ENCODE measurements at places on chromosomes 16 and 17.

DNA sequence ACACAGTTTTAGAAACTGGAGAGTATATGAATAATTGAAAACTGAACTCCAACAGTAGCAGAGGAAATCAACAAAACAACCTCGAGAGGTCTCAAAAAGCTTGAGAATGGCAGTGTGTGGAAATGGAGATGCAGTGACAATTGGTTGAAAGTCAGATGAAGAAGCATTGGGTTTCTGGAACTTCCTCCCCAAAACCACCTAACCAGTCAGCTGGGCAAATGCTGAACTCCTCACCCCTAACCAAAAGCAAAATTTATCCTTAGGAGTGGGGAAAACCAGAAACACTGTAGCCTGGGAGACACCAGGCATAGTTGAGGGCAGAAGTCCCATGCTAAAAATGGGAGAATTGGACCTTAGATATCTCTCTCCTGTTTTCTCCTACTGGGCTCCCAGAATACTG is 109.9 kb downstream of the TANC2 start:
- DNase-seq, result no peak

- DNase-seq, result no peak
Observed at GRCh38 chr16:19613834-19614233, 58.3 kb downstream of the VPS35L start.

DNA sequence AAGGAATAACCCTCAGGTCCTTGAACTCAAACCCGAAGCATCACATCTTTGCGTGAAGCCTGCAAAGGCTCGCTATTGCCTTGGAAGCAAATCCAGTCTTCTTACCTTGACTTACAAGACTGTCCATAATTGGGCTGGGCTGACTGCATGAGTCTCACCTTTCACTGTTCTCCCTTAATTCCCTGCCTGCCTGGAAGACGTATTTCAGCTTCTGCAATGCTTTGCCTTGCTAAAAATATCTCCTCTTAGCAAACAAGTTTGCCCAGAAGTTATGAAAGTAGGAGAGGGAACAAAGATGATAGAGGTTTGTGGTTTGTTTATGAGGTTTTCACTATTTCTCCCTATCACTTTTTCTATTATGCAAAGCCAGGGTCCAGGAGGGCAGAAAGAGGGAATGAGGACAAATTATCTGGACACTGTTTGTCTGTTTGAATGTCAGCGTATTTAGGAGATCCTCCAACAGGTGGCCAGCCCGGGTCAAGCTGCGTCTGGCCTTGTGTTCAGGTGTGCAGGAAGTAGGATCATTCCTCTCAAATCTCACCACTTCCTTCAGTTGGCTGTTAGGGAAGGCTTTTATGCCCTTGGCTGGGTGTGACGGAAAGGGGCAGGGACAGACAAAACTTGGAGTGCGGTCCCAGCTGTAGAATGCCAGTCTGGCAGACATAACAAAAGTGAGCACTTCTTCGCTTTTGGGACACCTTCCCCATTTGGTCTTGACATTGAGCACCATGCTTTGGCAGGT is 488.9 kb downstream of the CDH13 start:
- DNase-seq, result no peak

GRCh38 chr17:78963378-78963777 is 16.3 kb downstream of the LGALS3BP start:
- DNase-seq, result no peak

DNA sequence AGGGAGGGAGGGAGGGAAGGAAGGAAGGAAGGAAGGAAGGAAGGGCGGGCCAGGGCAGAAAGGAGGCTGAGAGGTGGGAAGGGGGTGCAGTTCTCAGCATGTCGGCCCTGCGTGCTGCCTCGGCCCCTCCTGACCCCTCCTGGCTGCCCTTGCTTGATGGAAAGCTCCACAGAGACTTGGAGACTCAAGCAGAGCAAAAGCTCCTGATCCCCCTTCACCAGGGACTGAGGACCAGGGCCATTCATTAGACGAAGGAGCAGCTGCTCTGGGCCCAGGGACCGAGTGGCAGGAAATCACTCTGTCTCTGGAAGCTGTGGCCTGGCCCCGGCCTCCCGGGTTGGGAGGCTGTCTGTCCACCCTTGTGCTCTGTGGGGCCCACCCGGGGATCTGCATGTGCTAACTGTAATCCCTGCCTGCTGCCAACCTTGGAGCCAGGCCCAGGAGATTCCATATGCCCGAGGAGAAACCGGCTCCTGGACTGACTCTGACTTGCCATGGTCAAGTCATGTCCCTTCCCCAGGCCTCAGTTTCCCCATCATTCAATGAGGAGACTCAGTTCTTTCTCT is 27.4 kb upstream of the C1QL1 start:
- no peak for DNase-seq

DNA sequence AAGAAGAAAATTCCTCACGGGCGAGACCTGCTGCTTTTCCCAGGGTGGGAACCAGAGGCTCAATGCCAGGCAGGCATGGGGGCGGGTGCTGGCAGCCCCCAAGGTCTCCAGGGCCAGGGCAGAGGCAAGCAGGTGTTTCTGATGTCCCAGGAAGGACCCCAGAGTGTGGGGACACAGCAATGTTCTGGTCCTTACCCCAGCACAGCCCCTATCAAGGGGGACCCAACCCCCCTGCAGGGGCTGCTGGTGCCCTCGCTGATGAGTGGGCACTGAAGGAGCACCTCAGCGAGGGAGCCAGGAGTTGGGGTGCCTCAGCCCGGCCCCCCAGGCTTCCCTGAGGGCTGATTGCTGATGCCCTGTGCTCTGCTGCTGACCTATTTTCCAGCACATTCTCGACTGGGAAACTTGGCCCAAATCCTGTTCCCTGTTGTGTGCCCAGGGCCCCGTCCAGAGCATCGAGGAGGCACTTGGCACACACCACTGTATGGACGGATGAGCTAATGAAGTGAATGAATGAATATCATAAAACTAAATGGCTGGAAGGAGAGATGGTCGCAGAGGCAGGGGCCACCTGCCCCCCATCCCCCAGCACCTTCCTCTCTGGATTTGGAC is 2.8 kb downstream of the DBNDD1 start:
- DNase-seq, result no peak

DNA sequence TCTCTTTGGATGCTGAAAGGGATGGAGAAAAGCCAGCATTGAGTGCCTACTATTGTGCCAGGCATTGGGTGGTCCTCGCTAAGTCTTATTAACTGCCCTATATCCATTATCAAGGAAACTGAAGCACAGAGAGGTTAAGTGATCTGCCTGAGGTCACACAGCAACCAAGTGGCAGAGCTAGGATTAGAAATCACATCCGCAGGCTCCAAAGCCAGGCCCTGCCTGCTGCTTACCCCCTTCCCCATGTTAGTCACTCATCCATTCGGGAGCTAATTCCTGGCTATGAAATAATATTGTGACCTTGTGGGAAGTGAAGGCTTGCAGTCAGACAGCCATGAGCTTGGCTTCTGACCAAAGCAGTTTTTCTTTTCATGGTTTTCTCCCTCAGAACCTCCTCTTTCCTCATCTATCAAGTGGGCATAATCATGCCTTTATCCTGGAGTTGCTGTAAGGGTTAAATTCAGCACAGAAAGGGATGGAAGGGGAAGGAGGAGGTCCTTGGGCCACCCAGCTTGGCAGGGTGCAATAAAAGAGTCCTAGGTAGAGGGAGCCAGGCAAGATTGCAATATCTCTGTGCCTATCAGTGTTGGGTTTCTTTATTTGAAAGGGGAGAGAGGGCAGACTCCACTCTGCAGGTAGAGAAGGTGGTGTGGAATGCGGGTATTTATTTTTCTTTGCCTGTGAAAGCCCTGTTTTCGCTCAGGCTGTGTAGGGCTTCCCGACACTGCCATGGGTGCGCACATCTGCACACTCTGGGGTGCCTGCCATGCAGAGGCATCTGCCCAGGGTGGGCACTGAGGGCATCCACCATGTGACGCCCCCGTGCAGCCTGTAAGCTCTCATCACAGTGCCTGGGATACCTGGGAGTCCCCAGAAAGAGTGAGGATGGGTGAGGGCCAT is 11.3 kb downstream of the RAI1 start:
- DNase-seq, result no peak

DNA sequence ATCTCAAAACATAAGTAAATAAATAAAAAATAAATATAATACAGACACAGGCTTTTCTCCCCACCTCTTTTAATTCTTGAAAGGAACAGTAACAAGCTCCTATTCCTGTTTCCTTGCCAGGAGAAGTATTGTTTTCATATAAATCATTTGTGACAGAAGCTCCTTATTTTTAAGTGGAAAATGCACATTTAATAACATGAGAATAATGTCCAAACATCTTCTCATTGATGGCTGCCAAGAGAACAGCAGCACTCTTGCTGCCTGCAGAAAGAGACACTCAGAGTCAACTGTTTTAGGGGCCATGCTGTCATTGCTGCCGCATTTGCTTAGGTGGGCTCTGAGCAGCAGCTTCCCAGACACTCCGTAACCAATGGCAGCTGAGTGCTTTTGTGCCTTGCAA is 580.1 kb downstream of the WWOX start:
- DNase-seq, result no peak

DNA sequence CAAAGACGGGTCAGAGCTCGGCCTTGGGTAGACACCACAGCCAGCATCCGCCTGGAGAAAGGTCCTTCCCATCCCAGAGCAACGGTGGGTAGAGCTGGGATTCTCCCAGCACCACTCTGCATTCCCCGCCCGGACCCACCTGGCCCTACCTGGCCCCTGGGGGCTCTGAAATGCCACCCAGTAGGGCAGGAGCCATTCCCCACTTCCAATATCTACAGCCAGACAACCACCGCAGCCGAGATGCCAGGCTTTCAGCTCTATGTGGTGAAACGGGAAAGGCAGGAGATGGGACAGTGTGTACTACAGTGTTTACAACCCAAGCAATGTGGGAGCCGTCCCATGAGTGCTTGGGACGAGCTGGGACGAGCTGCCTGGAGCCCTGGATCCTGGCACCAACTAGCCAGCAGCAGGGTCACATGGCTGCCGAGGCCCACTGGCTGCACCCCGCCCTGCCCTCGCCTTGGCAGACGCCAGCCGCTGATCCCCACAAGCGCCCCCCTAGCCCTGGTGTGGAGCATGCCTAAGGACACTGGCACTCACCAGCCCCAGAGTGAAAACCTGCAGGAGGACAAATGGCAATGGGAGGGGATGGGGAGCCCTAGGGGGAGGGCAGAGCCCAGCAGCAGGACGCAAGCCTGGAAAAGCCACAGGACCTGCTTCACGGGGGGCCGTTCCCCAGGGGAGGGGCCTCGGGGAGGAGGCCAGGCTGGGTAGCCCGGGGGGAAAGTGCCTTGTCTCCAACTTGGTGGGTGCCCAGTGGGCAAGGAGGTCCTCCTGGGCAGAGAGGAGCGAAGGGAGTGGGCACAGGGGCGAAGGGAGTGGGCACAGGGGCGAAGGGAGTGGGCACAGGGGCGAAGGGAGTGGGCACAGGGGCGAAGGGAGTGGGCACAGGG is 13.5 kb downstream of the TMC6 start:
- DNase-seq, result no peak

DNA sequence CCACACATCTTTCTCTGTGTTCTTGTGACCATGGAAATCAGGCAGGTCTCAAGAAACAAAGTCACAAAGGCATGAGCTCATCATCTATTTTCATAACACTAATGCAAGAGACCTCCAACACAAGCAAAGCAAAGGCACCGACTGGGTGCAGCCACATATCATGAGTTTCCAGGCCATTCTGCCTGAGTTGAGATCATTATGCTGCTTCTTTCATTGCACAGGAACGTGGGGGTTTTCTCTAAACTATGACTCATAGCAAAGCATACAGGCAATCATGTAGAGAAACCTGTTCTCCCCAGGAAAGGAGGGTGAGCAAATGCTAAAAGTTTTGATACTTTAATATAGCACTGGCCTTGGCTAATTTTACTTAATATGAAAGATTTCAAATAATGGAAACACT is 60.7 kb downstream of the GRIN2A start:
- DNase-seq, result no peak

DNA sequence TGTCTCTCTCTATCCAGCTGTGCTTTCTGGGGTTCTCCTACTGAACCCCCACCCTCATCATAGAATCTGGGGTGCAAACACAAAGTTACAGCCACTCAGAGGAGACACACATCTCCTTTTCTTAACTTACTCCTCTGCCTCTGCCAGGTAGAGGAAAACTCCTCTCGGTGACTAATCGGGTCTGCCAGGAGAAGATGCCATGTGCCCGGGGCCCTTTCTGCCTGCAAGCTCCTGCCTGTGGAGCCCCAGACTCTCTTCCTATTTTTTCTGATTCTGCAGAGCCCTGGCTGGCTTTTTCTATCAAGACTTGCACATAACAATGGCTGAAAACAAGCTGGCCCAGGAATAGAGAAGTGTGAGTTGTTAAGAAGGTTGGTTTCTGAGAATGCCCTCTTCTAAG is 10.4 kb downstream of the SLC6A4 start:
- DNase-seq, result no peak

GRCh38 chr17:79433379-79433778 is 177.5 kb downstream of the RBFOX3 start:
- DNase-seq, result no peak

- no peak for DNase-seq
Observed at GRCh38 chr17:17491031-17491471, 5.1 kb downstream of the RASD1 start.

- DNase-seq, result no peak
Observed at GRCh38 chr17:83198366-83199341, 119.2 kb downstream of the METRNL start.

GRCh38 chr16:6726621-6727020 is 606.0 kb upstream of the RBFOX1 start:
- DNase-seq, result no peak

DNA sequence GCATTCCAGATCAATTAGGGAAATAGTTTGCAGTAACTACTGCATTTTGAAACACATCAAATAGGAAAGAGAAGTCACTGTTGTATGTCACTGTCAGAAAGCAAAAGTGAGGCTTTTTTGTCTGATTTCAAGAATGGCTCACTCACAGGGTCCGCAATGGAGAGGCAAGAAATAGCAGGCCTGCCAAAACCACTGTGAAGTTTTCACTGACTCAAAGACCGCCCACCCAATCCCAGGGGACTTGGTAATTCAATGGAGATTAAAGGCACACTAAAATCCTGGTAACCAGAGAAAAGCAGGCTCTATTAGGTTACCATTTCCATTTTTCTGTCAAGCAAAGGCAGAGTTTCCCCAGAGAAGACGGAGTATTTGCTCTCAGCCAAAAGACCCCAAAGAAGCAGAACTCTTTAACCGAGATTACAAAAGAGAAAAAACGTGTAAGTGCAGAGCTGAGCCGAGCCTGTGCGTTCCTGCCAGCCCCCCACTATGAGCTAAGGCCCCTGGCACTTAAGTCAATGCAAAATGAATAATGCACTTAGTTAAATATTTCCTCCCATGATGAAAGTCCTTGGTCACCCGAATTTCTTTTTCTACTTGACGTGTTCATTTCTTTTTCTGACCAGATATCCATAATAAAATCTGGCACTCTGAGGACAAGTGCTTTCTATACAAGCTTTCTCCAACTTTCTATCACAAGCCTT is 57.0 kb downstream of the FOXL1 start:
- no peak for DNase-seq

GRCh38 chr17:68733241-68734176 is 132.3 kb upstream of the FAM20A start:
- DNase-seq, result no peak

GRCh38 chr16:12544477-12545296 is 259.0 kb downstream of the CPPED1 start:
- DNase-seq, result no peak

- no peak for DNase-seq
Observed at GRCh38 chr17:16583781-16584180, 14.8 kb upstream of the ZNF287 start.

GRCh38 chr17:16106161-16106891 is 106.7 kb downstream of the TTC19 start:
- no peak for DNase-seq

Data from stimulated activated CD8-positive, alpha-beta memory T cell treated with anti-CD3 and anti-CD28 coated beads, Interleukin-7, amount 100 ng/mL, for 1 hour (primary cell).